SHP77 treated with DMSO at 0.1 percent for 48 hours (cell line): ENCODE measurements at places on chromosomes 6 and 20.

DNA sequence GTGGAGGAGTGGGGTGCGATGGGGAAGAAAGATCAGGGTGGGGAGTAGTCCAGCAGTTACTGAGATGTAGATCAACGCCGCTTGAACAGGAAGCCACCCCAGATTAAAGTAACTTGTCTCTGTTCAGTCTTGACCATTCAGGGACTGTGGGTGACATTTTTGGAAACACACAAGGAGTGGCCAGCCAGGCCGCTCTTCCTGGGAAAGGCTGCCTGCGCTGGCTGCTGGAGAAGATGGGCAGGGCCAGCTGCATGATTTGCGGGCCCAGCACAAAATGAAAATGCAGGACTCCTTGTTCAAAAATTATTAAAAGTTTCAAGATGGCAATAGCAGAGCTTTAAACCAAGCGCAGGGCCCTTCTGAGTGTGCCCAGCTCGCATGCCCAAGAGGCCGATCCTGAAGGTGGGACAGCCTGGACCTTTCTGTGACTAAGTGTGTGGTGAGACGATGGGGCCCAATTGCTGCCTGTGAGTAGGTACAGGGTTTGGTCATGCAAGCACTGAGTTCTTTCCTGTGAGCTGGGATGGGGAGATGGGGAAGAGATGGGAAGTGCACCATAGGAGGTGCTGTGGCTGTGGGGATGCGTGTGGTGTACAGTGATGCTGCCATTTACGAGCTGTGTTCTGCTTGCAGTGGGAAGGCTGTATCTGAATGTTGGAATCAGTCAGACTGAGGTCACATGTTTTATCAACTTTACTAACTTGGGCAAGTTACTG is 51.3 kb downstream of the DAAM2 start:
- DNase-seq = no peak

GRCh38 chr6:106612671-106613416 is 16.5 kb downstream of the RTN4IP1 start:
- DNase-seq = no peak

DNA sequence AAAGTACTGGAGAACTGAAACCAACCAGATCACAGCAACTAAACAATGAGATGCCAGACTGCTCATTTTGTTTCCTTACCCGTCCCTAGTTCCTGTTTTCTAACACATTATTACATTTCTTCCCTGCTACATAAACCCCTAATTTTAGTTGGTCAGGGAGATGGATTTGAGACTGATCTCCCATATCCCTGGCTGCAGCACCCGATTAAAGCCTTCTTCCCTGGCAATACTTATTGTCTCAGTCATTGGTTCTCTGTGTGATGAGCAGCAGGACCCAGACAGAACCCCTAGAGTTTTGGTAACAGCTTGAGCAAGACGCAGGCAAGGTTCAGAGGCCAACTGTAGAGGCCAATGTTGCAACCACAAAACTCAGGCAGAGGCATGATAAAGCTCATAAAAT is 28.3 kb upstream of the HACE1 start:
- no peak for DNase-seq

DNA sequence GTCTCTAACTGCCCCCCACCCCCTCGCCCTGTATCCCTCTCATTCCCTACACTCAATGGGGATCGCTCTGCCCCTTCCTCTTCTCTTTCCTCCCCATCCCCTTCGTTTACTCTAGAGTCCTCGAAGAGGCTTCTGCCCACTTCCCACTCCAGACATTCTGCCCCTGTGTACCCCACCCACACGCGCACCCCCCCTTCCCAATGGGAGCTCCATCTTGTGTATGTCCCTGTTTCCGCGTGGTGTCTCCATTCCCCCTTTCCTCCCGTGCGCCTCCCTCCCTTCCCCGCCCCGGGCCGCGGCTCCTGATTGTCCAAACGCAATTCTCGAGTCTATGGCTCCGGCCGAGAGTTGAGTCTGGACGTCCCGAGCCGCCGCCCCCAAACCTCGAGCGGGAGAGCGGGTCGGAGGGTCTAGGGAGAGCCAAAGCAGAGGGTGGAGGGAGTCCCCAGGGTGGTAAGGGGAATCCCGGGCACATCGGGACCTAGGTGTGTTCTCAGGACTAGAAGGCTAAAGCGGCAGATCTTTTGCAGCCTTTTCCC is 679 bp upstream of the RING1 start:
- no peak for DNase-seq

- DNase-seq = no peak
These were observed 159.1 kb downstream of the ZDHHC14 start for GRCh38 chr6:157539900-157540752.

GRCh38 chr6:56688521-56688920 is 45.8 kb upstream of the DST start:
- DNase-seq = no peak

- DNase-seq = no peak
These were observed 23.2 kb downstream of the FAM50B start for GRCh38 chr6:3872370-3872854.

- DNase-seq = no peak
These were observed 130.4 kb upstream of the RPS6KA2 start for GRCh38 chr6:166757232-166758135.

- DNase-seq = no peak
These were observed 58.9 kb upstream of the SGK1 start for GRCh38 chr6:134376785-134377184.

GRCh38 chr6:31308845-31309175 is 36.9 kb upstream of the HLA-C start:
- no peak for DNase-seq

DNA sequence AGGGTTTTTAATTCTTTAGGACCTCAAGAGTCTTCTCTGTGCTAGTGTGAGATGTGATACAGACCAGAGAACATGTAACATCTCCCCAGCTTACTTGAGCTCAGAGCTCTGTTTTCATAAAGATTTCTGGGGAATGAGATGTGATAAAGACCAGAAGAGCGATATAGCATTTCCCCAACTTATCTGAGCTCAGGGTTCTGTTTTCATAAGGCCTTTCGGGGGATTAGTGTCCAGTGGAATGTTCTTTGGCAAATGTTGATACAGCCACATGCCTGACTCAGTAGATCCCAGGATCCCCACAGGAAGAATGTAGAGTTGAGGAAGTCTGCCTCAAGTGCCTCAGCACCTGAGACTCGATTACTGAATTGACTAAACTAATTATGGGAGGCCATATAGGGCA is 18.7 kb upstream of the TOP1 start:
- no peak for DNase-seq

DNA sequence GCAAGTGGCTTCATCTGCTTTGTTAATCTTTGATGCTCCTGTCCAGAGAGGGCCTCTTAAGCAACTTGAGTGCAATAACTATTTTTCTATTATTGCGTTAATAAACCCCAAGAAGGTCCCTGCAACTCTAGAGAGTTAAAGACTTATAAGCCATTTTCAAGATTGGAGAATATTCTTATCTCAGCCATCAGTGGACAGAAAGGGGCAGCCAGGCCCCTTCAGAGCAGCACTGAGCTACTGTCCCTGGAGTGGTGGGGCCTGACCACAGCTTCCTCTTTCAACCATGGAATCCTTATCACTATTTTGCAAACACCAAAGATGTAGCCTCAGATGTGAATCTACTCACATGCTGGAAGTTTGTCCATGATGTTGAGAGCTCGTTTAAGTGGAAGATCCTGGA is 2.8 kb upstream of the MAS1L start:
- no peak for DNase-seq

DNA sequence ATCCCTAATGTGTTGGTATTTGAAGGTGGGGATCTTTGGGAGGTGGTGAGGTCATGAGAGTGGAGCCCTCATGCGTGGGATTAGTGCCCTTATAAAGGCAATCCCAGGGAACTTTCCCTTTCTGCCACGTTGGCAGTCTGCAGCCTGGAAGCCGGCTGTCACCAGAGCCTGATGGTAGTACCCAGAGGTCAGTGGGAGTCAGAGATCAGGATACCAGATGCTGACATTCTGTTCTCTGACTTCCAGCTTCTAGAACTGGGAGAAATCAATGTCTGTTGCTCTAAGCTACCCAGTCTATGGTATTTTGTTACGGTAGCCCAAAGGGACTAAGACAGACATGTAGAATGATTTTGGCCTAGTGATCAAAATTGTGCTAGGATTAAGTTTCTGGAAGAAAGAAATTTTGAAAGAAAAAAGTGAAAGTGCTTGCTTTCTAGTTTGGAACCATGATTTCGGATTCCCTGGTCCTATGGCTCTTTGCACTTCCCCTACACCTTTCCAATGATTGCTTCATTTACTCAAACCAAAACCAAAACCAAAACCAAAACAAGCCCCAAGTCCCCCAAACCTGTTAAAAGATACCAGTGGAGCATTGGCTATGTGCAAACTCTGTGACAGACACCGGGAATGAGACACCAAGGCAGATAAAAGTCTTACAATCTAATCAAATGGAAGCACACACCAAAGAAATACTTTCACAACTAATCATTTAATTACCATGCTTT is 173.7 kb upstream of the ZNF217 start:
- no peak for DNase-seq

DNA sequence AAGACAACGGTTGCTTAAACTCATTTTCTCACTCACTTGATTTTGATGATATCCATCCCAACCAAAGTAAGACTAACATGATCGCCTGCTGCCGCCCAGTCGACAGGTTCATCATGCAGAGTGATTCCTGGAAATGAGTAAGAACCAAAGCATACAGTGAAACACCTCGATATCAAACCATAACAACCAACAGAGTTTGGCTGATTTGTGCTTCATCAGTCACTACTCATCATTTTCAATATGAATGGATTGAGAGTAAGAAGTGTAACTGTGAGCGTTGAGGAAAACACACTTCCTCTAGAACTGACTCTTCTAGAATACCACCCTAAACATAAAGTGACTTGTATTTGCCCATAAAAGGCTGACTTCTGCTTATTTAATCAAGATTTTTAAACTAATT is 29.2 kb upstream of the ALDH8A1 start:
- DNase-seq = no peak

DNA sequence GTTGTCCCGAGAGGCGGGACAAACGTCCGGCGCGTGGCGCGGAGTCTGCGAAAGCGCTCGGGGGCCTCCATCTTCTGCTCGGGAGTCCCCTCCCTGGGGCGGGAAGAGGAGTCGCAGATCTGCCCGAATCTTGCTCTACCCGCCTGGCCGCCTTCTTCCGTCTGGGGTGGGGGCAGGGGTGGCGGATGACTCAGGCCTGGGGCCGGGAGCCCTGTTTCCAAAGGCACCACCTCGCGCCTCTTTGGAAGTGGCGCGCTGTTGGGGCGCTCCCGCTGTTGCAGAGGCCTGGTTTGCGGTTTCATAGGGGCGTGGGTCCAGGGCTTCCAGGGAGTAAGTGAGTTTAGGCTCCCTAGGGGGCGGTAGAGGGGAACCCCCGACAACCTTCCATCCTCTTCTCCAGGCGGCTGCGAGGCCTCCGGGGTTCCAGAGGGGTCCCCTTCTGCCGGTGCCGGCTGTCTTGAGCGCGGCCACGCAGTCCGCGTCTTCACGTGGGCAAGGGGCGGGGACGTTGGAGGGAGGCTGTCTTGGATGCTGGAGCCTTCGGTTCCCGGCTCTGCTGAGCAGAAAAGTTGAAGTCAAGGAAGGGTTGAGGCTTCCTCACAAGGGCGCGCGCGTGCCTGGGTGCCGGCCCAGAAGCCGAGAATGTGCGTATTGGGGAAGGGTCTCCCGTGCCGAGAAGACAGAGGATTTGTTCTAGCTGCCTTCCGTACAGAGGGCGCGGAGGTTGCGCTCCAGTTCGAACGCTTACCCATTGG is 2.6 kb upstream of the TFAP2C start:
- no peak for DNase-seq

- no peak for DNase-seq
These were observed 208.0 kb downstream of the GMDS start for GRCh38 chr6:2037237-2037926.

DNA sequence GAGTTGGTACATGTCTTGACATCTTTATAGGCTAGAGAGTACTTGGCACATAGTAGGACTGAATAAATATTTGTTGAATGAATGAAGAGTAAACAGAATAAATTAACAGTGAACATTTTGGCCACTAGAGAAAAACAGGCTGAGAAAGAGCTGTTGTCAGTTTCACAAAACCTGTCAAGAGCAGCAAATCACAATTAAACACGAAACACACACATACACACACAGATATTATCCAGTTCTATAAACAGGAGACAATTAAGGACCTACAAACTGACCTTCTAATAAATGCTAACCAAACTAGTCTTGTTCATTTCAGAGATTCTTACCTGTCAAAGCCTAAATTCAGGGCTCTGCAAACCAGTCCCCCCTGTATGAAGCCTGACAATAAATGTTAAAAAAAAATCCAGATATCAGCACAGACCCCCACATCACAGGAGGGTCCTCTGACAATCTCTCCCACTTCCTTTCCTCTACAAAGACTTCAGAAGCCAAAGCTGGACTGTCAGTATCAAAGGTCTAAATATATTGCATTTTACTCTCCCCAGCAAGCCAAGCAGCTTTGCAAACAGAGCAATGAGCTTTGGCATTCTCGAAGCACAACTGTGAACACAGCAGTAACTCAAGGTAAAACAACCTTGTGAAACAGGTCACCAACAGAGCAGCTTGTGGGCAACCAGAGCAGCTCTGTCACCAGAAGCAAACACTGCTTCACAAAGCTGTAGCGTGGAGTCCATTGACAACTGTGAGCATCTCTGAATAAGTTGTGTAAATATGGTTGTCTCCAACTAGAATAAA is 229.9 kb downstream of the TBXT start:
- no peak for DNase-seq

DNA sequence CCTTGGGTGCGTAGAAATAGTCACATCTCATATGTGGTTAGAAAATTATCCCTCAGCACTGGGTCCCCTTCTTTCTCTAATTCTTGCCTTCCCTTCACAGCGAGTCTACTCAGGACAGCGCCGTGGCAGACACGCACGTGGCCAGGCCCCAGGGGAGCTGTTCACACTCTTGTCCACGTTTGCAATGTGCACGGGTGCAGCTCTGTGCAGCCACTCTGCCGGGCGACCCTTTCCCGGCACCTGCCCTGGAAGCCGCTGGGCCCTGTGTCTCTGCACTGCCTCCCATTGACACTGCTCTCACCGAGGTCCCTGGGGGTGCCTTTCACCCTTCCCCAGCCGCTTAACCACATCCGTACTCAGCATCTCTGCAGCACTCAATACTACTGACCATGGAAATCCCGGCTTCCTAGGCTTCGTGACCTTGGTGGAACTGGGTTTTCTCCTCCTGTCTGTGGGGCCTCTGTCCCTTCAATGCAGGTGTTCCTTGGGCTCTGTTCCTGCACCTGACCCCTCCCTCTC is 104.9 kb downstream of the DACT2 start:
- DNase-seq = no peak
